ENCODE measurements at places on chromosomes 2 and 18. TPM values are rescaled to one million over a fixed set of nuclear protein-coding genes. Genes with fewer than 3 reads are reported as not detected.

Gene CNTNAP5
- not detected for total RNA-seq

Gene XDH
- 4.4 TPM for total RNA-seq

Gene CD226
- not detected for total RNA-seq

Gene AKAIN1
- total RNA-seq: not detected
